CD8-positive, alpha-beta T cell (primary cell): ENCODE measurements at places on chromosomes 16 and 17. TPM values are rescaled to one million over a fixed set of nuclear protein-coding genes. Genes with fewer than 3 reads are reported as not detected.

TRPV2 gene
- total RNA-seq: 37.4 TPM

GRCh38 chr17:15303851-15304250 is 37.5 kb downstream of the TEKT3 start:
- no peak for DNase-seq

GRCh38 chr16:9820476-9821246 is 361.6 kb downstream of the GRIN2A start:
- DNase-seq: no peak

- DNase-seq: no peak
These were observed 2.6 kb upstream of the UNC119 start for GRCh38 chr17:28555022-28555421.

EME1 gene
- 0.60 TPM for total RNA-seq

GRCh38 chr17:11950771-11951519 is 46.3 kb downstream of the ZNF18 start:
- no peak for DNase-seq

DNA sequence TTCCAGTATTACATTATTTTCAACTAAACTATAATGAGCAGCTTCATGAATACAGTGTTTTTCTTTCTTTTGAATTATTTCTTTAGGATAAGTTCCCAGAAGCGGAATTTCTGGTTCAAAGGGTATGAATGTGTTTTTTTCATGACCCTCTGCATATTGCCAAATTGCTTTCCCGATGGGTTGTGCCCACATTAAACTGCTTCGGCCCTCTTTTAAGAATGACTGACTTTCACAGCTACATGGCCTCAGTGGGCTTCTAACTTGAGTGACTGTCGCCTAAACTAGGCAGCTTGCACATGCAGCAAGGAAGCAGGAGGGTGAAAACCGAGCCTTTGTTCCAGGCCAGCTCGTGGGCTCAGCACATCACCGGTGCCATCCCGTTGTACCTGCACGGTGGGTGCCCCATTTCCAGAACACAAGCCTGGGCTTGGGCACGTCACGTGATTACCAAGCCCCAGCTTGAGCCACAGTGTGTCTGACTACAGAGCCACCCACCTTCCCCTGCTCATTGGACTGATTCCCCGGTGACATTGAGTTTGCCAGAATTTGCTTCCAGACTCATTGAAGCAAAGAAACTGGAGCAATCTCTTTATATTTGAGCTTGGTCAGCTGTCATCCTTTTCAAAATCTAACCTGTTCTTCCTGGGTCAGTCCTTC is 112.8 kb downstream of the CLEC16A start:
- no peak for DNase-seq

TMEM107 gene
- 19.1 TPM for total RNA-seq
